Smooth muscle cell of trachea (primary cell): ENCODE measurements at places on chromosomes 3 and 15. TPM values are rescaled to one million over a fixed set of nuclear protein-coding genes. Genes with fewer than 3 reads are reported as not detected.

The RTP3 gene
- total RNA-seq: not detected in 2 replicates

The EIF4E3 gene
- 1.7 and 2.3 TPM in 2 replicates for total RNA-seq

The PLA2G4E gene
- total RNA-seq: under 0.01 TPM in 1 of 2 replicates, not detected in the other

The STT3B gene
- 196 and 266 TPM in 2 replicates for total RNA-seq

The ANKRD34C gene
- total RNA-seq: not detected in 2 replicates

The CPLX3 gene
- not detected in 2 replicates for total RNA-seq

The SPTSSB gene
- 0.33 and 0.58 TPM in 2 replicates for total RNA-seq

The ZKSCAN7 gene
- total RNA-seq: 9.0 and 11.1 TPM in 2 replicates

The NUP210 gene
- under 0.01 TPM in 2 replicates for total RNA-seq

The SEMA3B gene
- total RNA-seq: 26.0 and 88.5 TPM in 2 replicates

The C3orf85 gene
- total RNA-seq: not detected in 2 replicates

The ST6GAL1 gene
- 0.58 TPM in 1 of 2 replicates, not detected in the other for total RNA-seq

The KNL1 gene
- 1.2 and 28.2 TPM in 2 replicates for total RNA-seq
